ENCODE measurements at places on chromosomes 3 and 15. TPM values are rescaled to one million over a fixed set of nuclear protein-coding genes. Genes with fewer than 3 reads are reported as not detected.

DNA sequence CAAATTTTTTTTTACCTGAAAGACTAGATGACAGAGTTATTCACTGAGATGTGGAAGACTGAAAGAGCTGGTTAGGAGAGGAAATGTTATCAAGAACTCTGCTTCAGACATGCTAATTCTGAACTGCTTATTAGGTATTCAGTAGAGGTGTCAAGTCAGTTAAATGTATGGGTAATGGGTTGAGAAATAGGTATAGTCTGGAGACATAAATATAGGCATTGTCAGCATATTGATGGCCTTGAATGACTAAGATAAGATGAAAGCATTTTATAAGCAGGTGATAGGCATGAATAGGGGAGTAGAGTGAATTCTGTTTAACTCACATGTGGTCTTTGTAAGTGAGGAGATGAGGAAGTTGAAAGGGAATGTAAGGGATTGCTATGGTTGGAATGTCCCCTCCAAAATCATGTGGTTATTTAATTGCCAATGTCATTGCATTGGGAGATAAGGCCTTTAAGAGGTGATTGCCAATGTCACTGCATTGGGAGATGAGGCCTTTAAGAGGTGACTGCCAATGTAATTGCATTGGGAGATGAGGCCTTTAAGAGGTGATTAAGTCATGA is 904.2 kb downstream of the CADM2 start:
- no peak for DNase-seq
- no peaks in the 10 kb centered on the region for H3K4me1 ChIP-seq
- H3K27me3 ChIP-seq: no peaks in the 10 kb centered on the region
- H3K4me3 ChIP-seq: no peak overlapping the region
- H3K27ac ChIP-seq: no peak overlapping the region
- H3K36me3 ChIP-seq: no peaks in the 10 kb centered on the region

GPR160 gene
- total RNA-seq: 2.9 TPM

RASGRP1 gene
- total RNA-seq: 64.7 TPM

DNA sequence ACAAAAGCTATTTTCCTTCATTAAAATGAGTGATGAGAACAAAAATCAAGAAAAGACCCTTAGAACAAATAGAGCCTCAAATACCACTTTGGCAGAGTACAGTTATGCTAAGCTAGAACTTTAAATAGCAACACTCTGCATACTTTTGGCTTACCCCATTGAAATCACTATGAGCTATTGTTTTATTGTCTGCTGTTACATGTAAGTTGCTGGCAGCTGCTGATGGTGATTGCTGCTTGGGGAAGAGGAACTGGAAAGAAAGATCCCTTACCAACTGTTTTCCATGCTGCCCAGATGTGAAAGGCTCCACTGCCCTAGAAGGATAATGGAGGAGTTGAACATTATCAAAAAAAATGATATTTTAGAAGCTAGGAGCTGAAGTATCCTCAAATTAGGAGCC is 135.4 kb downstream of the SYNPR start:
- no peaks in the 10 kb centered on the region for H3K36me3 ChIP-seq
- H3K27ac ChIP-seq: no peak overlapping the region
- H3K27me3 ChIP-seq: no peaks in the 10 kb centered on the region
- no peak for DNase-seq

GRCh38 chr3:129016720-129017483 is 15.8 kb downstream of the EFCC1 start:
- no peaks in the 10 kb centered on the region for H3K27me3 ChIP-seq
- DNase-seq: peak; percentile 63
- no peaks in the 10 kb centered on the region for H3K36me3 ChIP-seq
- peak overlapping the region; percentile 57 for H3K27ac ChIP-seq

BSN gene
- 0.33 TPM for total RNA-seq

DNA sequence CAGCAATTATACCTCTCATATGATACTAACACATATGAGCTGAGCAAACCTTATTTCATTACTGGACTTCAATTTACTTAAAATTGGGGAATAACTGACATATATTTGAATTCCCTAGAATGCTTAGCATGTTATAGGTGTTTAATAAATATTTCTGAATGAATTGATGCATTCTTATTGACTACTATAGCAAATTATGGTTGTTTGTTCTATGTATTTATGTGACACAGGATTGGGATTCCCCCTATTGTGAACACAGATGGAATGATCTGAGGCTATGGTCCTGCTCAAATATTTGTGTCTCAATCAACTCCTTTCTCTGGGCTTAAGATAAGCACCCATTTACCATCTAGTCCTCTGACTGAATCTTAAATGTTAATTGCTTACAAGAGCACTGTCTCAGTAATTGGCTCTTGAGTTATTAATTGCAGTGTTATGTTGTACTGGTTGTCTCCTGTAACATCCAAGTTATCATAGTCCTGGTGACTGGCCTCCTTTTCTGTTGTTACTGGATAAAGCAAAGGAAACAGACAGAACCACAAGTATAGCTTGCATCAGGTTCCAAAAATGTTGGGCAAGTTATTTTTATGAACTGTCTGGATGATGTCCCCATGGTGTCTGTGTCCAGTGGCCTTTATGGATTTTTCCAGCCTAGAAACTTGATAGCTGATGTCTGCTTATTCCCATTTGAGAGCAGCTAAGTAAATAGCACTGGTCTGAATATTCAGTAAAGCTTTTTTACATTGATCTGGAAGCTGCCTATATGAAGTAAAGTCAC is 2.3 kb upstream of the UACA start:
- H3K4me3 ChIP-seq: no peak overlapping the region
- no peaks in the 10 kb centered on the region for H3K36me3 ChIP-seq
- H3K27ac ChIP-seq: no peak overlapping the region
- peaks cover 13% of the 10 kb centered on the region for H3K27me3 ChIP-seq
- H3K4me1 ChIP-seq: peaks cover 16% of the 10 kb centered on the region

DNA sequence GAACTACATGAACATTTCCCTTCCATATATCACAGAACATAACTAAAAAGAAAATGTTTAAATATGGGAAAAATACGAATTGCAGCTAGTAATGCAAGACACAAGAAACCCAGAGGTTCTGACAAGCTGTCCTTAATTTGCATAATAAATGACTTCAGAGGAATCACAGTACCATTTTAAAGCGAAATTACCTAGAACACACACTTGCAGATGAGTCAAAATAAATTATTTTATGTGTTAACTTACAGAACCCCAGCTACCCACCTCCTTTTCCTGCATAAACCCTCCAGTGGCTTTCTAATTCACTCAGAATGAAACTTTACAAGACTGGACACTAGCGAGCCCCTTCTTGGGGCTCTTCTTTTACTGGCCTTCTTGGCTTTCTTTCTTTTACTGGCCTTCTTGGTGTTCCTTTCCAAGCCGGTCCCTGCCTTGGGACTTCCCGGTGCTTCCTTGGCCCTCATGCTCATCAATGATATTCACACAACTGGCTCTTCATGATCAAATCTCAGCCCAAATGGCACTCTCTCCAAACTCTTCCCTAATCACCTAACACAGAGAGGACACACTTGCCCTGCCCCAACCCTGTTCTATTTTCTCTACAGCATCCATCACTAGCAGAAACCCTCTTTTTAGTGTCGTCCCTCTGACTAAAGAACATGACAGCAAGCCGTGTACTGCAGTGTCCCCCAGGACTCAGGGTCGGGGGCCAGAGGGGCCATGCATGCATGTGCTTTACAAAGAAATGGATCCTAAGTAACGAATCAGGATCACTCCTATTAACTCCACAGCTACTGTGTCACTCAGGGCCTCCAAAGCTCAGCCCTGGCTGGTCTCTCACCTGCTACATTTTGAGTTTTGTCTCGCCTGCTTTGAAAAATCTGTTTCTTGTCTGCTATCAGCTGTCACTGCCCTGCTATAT is 4.8 kb downstream of the CHSY1 start:
- no peak overlapping the region for H3K27ac ChIP-seq
- peaks cover 55% of the 10 kb centered on the region for H3K4me1 ChIP-seq
- no peaks in the 10 kb centered on the region for H3K36me3 ChIP-seq

FGD5 gene
- total RNA-seq: not detected

INAFM2 gene
- 15.3 TPM for total RNA-seq

GRCh38 chr3:127457094-127457475 is 133.4 kb downstream of the TPRA1 start:
- H3K4me3 ChIP-seq: no peak overlapping the region
- H3K27ac ChIP-seq: no peak overlapping the region
- no peak for DNase-seq
- H3K4me1 ChIP-seq: no peaks in the 10 kb centered on the region
- H3K27me3 ChIP-seq: peaks cover 12% of the 10 kb centered on the region

GRCh38 chr3:20776286-20776685 is 590.3 kb upstream of the SGO1 start:
- no peaks in the 10 kb centered on the region for H3K4me1 ChIP-seq
- no peaks in the 10 kb centered on the region for H3K36me3 ChIP-seq
- no peak for DNase-seq

KCNH8 gene
- total RNA-seq: not detected

GOLGA8T gene
- total RNA-seq: not detected

DNA sequence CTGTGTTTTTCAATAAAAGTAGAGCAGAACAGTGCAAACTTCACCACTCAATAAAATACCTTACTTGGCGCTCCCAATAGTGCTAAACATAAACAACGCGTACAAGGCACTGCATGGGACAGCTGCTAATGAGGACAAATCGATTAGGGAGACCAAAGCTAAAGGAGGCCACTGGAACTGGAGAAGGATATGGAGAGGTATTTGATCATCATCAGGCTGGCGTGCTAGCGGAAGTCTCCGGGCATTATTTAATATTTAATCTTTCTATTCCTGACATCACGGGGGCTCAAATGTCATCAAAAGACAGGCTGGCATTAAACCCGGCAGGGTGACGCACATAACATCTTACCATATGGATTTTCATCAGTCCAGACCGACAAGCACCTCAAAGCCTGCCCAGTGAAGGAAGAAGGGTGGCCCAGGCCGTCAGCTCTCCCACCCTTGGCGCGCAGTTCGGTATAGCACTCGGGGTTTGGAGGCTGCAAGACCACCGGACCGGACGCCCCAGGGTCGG is 604 bp downstream of the CCPG1 start:
- H3K4me1 ChIP-seq: peaks cover 28% of the 10 kb centered on the region
- H3K27me3 ChIP-seq: no peaks in the 10 kb centered on the region
- no peaks in the 10 kb centered on the region for H3K36me3 ChIP-seq
- DNase-seq: no peak
- peak overlapping the region; percentile 63 for H3K4me3 ChIP-seq

GRCh38 chr3:41579861-41580260 is 380.6 kb downstream of the CTNNB1 start:
- H3K36me3 ChIP-seq: no peaks in the 10 kb centered on the region
- H3K4me3 ChIP-seq: no peak overlapping the region
- DNase-seq: no peak
- no peaks in the 10 kb centered on the region for H3K27me3 ChIP-seq
- H3K27ac ChIP-seq: no peak overlapping the region
- no peaks in the 10 kb centered on the region for H3K4me1 ChIP-seq

GRCh38 chr3:45105855-45106671 is 40.1 kb downstream of the CDCP1 start:
- H3K36me3 ChIP-seq: no peaks in the 10 kb centered on the region
- peaks cover 5% of the 10 kb centered on the region for H3K27me3 ChIP-seq
- H3K4me1 ChIP-seq: peaks cover 71% of the 10 kb centered on the region

ALDH1A3 gene
- total RNA-seq: not detected

RTP1 gene
- total RNA-seq: not detected

- peak overlapping the region; percentile 7 for H3K4me3 ChIP-seq
- H3K4me1 ChIP-seq: peaks cover 23% of the 10 kb centered on the region
- H3K27ac ChIP-seq: peak overlapping the region; percentile 33
- no peaks in the 10 kb centered on the region for H3K27me3 ChIP-seq
Measured at GRCh38 chr15:52683580-52683979, 4.4 kb upstream of the ATOSA start.

DNA sequence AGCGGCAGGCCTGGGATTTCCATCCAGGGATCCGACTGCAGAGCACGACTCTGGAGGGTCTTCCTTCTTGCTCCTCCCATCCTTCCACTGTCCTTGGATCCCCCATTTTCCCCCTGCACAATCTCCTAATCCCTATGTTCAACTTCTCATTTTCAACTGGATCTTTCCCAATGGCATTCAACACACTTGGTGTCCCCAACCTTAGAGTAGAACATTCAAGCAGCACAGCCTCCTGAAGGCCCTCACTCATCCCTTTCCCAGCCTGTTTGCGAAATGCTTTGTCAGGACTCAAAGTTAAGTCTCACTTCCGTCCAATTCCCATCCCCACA is 32.3 kb downstream of the RPN1 start:
- DNase-seq: no peak
- no peaks in the 10 kb centered on the region for H3K27me3 ChIP-seq
- H3K4me1 ChIP-seq: peaks cover 21% of the 10 kb centered on the region
- peaks cover 29% of the 10 kb centered on the region for H3K36me3 ChIP-seq

GRCh38 chr15:74402337-74402841 is 31.4 kb downstream of the SEMA7A start:
- no peaks in the 10 kb centered on the region for H3K36me3 ChIP-seq
- H3K4me3 ChIP-seq: no peak overlapping the region
- H3K27me3 ChIP-seq: no peaks in the 10 kb centered on the region
- H3K4me1 ChIP-seq: peaks cover 51% of the 10 kb centered on the region
- DNase-seq: no peak

- H3K4me1 ChIP-seq: no peaks in the 10 kb centered on the region
- no peak overlapping the region for H3K4me3 ChIP-seq
- no peak for DNase-seq
- H3K27ac ChIP-seq: no peak overlapping the region
Measured at GRCh38 chr15:86044981-86045380, 34.7 kb upstream of the AGBL1 start.

ATRIP gene
- total RNA-seq: 22.1 TPM

DNA sequence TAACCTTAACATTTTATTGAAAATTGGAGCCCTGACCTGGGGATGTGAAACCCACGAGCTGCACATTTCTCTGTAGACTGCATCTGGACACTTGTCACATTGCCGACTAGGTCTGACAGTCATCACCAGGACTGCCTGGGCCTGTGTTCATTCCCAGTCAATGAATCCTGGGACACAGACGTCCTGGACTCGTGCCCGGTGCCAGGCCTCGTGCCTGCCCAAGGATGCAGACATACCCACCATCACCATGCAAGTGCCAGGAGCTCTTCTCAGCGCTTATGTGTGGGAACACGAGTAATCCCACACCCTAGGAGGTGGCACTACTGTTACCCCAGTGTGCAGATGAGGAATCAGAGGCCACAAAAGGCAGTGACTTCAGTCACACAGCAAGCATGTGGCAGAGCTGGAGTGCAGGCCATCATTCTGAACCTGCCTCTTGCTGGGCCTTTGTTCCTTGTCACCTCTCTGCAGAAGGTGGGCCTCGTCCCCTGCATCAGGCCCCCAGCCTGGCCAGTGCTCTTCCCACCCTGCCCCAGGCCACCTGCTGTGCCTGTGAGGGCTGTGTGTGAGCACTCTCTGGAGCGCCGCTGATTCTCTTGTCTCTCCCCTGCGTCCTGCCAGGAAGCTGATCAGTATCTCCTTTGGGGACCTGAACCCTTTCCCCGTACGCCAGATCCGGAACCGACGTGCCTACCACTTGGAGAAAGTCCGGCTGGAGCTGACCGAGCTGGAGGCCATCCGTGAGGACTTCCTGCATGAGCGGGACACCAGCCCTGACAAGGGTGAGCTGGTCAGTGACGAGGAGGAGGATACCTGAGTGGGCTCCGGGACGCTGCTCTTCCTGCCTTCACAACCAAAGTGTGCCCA is 58.5 kb downstream of the ADAMTS7 start:
- no peak for DNase-seq
- H3K27ac ChIP-seq: no peak overlapping the region
- H3K4me3 ChIP-seq: no peak overlapping the region
- H3K36me3 ChIP-seq: no peaks in the 10 kb centered on the region
- H3K4me1 ChIP-seq: no peaks in the 10 kb centered on the region
- no peaks in the 10 kb centered on the region for H3K27me3 ChIP-seq

Data from CD8-positive, alpha-beta memory T cell (primary cell).